ENCODE measurements at places on chromosomes 12 and 14.

GRCh38 chr12:64876388-64877071, 52.1 kb downstream of the TBC1D30 start:
- DNase-seq: no peak

GRCh38 chr12:93351726-93352125, 26.0 kb upstream of the NUDT4 start:
- DNase-seq: no peak

GRCh38 chr14:61701946-61702345, 6.6 kb downstream of the HIF1A start:
- DNase-seq: no peak

DNA sequence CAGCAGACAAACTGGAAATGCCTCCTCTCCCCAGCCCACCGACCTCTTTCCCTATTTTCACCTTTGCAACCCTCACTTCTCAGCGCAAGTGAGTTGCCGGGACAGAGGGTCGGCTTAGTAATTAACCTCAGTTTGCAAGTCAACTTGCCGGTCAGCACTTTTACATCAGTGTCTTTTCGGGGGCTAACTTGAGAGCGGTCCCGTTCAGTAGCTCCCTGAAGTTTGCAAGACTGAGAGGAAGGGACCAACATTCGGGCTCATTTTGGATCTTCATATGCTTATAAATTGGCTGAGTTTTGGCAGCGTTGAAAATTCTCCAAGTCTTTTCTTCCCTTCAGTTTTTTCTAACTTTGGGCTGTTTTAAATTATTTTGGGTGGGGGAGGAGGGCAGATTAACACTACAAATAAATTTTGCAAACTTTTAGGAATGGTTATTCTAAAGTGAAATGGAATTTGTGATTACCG, 846 bp downstream of the BRMS1L start:
- no peak for DNase-seq

DNA sequence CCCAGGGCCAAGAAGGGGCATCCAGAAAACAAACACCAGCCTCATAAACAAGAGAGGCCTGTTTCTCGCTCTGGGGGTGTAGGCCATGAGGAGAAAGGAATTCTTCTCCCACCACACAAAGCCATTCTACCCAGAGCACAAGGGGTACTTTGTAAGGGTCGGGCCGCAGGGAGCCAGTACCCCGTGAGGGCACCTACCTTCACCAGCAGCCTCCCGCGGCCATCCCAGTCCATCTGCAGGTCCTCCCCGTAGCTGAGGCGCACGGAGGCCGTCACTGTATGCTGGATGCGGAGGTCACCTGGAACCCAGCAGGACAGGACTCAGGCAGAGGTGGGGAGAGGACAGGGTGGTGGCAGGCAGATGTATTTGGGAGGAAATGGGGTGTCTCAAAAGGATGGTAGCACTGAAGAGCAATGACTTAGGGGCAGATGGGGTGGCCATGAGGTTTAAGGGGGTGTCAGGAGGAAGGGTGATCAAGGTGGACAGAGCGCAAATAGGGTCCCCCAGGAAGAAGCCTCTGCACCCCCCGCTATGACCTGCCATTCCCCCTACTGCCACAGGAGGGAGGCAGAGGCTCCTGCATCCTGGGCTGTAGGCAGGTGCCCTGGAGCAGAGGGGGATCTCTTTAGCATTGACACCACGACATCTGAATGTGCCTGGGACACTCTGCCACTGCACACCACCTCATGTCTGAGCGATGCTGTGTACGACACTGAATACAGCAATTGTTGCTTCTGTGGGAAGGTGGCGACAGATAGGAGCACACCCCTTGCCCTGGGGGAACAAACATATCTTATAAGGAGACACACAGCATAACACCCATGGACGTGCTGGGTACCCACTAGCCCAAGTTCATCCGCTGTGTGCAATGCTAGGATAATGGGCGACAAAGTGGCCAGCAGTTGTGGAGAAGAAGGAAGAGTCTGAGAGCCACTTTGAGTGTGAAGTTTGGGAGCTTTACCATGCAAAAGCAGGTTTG, 61.4 kb downstream of the VWF start:
- DNase-seq: no peak

GRCh38 chr12:52552055-52552454, 890 bp downstream of the KRT71 start:
- DNase-seq: no peak

DNA sequence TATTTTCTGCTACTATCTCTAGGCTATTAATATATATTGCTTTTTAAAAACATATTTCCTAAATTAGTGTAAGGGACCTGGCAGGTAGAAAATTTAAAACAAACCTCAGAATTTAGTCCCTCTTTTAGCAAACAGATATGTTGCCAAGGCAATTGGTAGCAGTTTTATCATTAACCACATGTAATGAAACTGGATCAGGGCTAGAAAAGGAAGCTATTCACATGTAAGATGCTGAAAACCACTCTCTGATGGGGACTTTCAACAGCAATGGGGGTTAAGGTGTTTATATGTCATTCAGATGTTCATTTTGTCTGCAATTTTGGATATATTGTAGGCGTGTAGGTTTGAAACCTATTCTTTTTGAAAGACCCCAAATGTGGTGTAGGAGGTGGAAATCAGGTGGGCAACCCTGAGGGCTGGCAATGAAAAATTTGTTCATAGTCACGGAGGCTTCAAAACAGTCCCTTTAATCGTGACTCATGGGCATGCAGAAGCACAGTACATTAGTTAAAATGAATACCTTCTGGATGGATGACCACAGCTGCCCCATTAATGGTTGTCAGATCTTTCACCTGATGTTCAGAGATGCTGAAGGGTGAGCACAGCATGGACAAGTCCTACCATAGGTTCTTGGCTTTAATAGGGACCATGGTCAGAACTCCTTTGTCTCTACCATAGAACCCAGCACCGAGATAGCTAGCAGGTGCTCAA, 5.9 kb upstream of the PKP2 start:
- no peak for DNase-seq

DNA sequence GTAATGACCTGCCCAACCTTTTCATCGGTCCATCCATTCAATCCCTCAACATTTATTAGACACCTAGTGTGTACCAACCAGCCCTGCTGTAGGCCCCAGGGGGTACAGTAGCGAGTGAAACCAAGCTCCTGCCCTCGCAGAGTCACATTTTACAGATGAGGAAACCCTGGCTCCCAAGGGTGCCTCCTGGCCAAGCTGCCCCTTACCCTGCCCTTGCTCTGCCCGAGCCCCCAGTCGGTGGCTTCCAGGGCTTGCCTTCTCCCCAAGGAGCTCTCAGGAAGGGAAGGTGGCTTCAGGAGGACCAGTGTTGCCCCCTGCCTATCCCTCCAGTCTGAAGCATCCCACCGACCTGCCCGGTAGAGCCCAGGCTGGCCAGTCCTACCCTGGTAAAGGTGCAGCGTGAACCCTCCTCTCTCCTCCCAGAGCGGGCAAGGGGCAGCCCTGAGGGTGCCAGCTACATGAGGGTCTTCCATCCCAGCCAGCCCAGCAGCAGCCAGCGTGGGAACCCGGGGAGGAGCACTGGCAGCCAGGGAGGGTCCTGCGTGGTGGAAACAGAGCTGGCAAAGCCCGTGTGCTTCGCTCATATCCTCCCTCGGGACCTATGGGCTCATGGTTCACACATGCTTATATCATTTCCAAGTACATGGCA, 670 bp upstream of the BEGAIN start:
- peak; percentile 49 for DNase-seq

DNA sequence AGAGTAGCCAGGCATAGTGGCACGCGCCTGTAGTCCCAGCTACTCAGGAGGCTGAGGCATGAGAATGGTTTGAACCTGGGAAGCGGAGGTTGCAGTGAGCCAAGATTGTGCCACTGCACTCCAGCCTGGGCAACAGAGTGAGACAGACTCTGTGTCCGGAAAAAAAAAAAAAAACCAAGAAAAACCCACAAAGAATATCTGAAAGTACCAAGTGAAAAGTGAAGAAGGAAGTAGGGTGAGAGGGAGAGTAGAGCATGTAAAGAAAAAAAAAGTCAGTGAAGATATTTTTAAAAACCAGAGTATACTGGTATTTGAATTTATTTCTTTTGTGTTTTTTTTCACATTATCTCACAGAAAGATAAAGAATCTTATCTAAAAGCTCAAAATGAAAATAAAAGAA, 43.3 kb upstream of the ISM2 start:
- DNase-seq: no peak

- no peak for DNase-seq
Measured at GRCh38 chr12:68919581-68920239, 13.3 kb downstream of the CPM start.

DNA sequence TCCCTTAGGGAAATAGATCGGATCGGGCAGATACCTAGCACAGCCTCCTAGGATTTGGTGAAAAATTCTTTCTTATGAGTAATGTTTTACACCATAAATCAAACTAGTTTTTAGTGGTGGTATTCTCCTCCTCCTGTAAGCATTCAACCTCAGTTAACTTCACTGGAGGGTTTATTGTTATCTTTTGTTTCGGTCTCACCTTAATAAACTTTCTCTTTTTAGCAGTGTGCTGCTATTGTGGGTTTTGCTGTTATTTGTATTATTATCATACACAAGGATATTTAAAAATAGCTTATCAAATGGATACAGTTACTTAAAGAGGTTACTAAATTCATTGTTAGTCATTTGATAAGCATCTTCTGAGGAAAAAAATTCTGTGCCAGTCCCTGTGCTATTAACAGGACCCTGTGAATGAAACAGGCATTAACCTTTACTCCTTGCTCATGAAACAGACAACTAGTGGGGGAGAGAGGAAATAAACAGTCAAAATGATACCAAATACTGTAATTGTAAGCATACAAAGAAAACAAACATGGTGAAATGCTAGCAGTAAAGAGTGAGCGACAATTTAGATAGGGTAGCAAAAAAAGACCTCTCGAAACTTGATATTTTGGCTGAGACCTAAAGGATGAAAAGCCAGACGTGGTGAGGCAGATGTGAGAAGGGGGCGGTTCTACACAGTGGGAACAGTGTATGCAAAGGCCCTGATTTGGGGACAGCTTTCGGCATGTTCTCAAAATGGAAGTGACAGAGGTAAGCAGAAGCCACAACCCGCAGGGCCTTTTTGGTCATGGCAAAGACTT, 178.7 kb upstream of the SOX5 start:
- no peak for DNase-seq

- no peak for DNase-seq
Measured at GRCh38 chr14:32259368-32260013, 56.4 kb upstream of the RNU6-8 start.

DNA sequence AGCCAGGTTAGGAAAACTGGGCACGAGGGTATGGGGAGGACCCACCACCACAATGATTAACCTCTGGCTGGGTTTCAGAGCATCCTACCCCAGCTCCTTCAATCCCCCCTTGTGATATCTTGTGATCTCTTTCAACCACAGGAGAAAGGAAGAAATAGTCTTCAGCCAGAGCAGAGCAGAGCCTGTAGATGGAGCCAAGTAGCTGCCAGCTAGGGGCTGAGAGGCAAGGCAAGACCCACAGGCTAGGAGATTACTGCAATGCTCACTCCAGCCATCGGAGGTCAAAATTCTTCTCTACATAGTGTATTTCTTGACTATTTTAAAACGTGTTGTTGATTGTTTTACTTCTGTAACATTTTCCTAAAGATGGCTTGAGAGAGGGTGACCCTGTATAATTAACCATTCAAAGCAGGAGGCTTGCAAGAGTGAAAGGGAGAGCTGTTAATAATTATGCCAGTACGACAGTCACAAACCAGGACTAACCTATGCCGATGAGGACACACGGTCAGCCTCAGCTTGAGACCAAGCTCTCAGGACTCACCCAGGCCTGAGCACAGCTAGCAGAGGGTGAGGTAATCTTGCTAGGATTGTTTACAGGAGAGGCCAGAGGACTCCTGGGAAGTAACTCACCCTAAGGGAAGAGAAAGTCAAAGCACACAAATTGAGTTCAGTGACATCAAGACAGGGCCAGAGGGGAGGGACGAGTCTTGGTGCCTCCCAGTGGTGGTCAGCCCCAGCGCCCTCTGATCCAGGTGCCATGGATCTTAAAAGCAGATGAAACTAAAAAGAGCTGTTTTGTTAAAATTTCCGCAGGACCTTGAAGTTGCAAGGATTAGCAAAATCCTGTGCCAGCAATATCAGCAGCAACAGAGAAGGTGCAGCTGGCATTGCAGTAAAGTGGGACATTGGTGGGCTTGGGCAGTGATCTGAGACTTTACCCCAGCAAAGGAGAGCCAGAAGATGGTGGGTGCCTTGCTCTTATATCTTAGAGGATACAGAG, 29.8 kb upstream of the CDKN3 start:
- no peak for DNase-seq

GRCh38 chr14:104362761-104363605, 216.6 kb upstream of the C14orf180 start:
- no peak for DNase-seq

GRCh38 chr12:6375269-6376078, at the start of gene SCNN1A:
Gene SCNN1A, minus strand, starts transcription at chr12:6375563. Its CDS starts 780 bp downstream, at chr12:6374783.
- DNase-seq: no peak

- DNase-seq: no peak
Measured at GRCh38 chr12:71694099-71694820, 8.4 kb downstream of the TMEM19 start.

GRCh38 chr12:92129609-92130008, 16.0 kb downstream of the BTG1 start:
- no peak for DNase-seq

- DNase-seq: peak; percentile 46
Measured at GRCh38 chr14:99159341-99160340, 112.4 kb downstream of the BCL11B start.

DNA sequence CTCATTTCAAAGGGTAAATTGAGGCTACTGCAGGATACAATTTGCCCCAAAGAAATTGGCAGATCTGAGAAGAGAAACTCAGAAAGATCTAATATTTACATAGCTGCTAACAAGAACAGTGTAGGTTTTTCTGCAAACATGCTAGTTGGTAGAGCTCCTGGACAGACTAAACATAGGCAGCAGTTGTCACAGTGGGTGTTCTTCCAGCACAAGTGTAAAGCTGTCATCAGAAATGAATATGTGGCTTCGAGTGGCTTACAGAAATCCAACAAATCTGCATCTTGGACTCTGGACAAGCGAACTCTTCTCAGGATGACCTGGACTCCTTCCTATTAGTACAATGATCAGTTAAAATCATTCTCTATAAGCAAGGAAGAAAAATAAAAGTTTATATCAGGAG, 5.9 kb downstream of the CBX5 start:
- DNase-seq: no peak

- DNase-seq: no peak
Measured at GRCh38 chr12:66963901-66964300, 285.0 kb upstream of the GRIP1 start.

Data from natural killer cell treated with Interleukin-12 subunit alpha and Interleukin-12 subunit beta and Interleukin-15 and Interleukin-18, amount 100 ng/mL, for 72 hours (primary cell).